ENCODE measurements at places on chromosomes 3 and 15.

DNA sequence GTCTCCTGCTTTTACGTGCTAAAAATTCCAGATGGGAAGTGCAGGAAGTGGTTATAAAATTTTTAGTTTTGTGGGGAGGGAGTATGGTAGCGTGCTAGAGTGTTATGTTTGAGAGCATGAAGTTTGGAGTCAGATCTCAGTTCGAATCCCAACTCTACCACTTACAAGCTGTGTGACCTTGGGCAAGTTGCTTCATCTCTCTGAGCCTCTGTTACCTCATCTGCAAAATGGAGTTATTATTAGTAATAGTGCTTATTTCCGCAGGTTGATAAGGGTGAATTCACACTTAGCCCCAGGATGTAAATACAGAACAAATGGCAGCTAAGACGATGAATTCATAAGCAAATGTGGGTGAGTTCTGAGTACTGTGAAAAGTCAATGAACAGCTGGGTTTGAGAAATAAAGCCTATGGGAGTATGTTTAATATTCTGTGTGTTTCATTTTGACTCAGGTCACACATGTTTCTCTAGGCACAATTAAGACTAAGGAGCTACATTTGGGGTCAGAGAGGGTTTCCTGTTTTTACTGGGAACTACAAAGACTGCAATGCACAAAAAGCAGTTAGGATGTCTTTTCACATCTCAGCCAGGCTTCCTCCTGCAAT is 73.1 kb upstream of the FEZF2 start:
- DNase-seq: no peak

DNA sequence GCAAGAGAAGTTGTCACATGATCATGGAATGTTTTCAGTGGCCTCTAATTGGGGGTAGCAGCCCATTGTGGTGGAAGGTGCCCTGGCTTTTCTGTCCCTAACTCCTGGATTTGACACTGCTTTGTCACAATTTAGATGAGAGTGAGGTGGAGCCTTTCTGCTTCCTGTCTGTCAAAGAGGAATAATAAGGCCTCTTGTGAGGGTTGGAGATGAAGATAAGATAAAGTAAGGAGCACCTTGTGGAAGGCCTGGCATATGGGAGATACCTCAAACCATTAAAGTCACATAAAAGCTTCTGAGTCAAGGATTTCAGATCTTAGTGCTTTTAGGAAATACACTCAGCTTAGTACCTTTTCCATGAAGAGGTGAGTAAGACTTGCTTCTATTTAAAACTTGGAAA is 172.6 kb upstream of the FAM3D start:
- no peak for DNase-seq

DNA sequence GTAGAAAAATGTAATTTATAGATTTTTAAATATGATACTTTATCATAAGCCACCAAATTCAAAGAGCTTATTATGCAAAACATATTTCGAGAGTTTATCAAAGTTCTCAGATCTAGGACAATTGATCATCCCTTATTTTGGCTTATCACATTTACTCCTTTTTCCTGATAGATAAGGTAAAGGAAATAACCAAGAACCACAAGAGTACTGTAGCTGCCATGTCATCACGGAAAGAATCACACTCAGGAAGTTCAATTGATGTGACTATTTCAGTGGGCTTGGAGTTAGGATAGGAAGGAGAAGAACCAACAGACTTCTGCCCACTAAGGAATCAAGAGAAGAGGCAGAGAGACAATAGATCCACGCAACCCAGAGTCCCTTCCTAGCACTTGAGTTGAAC is 142.7 kb upstream of the TMCO5A start:
- DNase-seq: no peak

DNA sequence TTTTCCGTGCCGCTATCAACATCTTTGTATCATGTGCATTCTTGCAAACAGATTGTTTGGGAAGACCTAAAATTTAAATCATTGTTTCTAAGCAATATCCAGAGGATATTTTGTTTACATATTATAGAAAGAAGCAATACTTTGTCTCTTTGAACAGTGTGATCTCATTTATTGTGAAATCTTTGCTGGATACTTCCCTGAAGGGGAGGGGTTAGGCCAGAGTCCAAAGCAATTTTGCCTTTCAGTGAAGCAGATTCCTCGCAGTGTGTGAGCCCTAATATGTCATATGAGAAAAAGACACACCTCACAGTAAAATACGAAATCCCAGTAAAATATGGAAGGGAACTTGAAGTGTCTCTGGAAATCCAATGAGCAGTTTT is 158.7 kb upstream of the SLCO3A1 start:
- DNase-seq: no peak

DNA sequence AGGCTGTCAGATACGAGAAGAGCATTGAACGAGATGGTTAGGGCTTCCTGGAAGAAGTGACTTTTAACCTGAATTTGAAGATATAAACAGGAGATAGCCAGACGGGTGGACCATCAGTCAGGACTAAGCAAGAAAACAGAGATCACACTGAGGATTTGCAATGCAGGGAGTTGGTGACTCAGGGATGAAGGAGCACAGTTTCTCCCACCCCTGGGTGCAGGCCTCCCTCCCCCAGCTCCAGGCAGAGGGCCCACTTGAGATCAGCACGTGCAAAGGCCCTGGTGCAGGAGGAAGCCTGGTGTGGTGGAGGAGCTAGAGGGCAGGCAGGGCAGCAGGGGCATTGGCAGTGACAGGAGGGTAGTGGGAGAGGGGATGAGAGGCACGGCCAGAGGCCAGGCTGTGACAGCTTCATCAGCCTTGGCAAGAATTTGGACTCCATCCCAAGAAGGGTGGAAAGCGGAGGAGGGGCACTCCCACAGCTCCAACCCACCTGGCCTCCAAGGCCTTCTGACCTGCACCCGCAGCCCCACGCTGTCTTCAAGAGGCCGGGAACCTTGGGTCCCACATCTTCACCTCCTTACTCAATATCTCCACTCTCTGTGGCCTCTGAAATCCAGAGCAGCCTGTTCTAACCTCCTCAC is 8.7 kb upstream of the PCSK6 start:
- DNase-seq: no peak

GRCh38 chr3:30610702-30611368 is 4.4 kb downstream of the TGFBR2 start:
- no peak for DNase-seq

DNA sequence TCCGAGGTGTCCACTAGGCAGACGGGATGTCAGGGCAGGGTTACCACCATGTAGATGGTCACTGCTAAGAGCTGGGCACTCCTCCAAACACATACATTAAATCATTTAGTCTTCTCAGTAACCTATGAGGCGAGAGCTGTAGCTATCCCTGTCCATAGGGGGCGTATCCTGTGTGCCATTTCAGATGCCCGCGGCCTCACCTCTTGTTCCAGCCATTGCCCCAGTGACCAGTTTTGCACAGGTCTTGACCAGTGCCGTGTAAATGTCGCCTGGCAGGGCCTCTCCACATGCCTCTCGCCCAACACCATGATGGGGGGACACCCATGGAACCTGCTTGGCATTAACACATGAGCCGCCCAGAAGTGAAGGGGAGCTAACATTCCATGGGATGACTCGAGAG is 20.8 kb upstream of the SRP14 start:
- no peak for DNase-seq

DNA sequence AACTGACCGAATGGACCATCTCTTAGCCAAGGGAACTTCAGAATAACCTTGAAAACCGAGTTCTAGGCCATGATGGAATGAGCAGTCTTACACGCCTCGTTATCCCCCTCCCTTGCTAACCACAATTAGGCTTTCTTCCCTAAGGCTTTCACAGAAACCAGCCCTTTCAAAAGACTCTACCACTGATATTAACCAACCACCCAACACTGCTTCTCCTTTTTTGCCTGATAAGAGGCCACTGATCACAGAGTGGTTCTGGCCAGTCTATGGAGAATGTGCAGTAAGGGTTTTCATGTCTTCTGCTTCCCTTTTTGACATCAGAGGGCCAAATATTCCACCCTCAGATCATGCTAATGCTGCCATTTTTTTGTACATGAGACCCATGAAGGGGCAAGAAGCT is 59.3 kb downstream of the MCF2L2 start:
- DNase-seq: no peak

GRCh38 chr15:69573815-69574475 is 121.3 kb downstream of the RPLP1 start:
- peak; percentile 37 for DNase-seq

GRCh38 chr3:31840252-31840651 is 140.8 kb downstream of the OSBPL10 start:
- no peak for DNase-seq

DNA sequence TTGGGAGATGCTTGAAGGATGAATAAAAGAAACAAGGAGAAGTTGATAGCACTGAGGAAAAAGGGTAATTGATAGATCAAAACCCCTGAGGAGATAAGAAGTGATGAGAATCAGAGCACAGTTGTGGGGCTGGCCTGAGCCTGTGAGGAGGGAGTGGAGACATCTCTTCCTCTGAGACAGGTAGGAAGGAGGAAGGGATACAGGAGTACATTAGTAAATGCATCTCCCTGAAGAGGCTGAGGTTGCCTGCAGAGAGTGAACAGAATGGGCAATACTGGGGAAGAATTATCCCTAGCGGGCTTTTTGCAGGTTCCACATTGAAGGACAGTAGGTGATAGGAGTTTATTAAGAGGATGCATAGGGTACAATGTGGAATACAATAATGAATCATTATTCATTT is 17.3 kb upstream of the SCAMP5 start:
- no peak for DNase-seq

GRCh38 chr15:40878785-40879184 is 4.8 kb upstream of the RHOV start:
- DNase-seq: peak; percentile 41

- no peak for DNase-seq
These were observed 20.1 kb downstream of the CMSS1 start for GRCh38 chr3:99837715-99838114.

- DNase-seq: no peak
These were observed 66.0 kb downstream of the CRTC3 start for GRCh38 chr15:90595763-90596155.

GRCh38 chr15:63364399-63365272 is 17.0 kb downstream of the CA12 start:
- no peak for DNase-seq

DNA sequence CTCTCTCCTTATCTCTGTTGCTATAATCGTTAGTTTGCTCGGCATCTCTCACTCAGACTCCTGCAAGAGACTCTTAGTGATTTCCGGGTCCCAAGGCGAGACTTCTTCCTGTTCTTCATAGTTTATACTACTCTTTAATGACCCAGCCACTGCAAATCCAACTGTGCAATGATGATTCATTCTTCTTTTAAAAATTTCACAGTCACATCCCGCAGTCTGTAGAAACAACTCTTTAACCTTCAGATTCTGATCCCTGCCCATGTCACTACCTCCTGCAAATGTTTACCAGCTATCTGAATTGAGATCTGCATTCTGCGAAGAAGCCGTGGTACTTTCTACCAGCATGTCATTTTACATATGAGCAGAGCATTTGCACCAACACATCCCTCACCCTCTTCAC is 2.8 kb upstream of the VGLL3 start:
- no peak for DNase-seq

- no peak for DNase-seq
These were observed 63.0 kb upstream of the ANKRD34C start for GRCh38 chr15:79219393-79220056.

DNA sequence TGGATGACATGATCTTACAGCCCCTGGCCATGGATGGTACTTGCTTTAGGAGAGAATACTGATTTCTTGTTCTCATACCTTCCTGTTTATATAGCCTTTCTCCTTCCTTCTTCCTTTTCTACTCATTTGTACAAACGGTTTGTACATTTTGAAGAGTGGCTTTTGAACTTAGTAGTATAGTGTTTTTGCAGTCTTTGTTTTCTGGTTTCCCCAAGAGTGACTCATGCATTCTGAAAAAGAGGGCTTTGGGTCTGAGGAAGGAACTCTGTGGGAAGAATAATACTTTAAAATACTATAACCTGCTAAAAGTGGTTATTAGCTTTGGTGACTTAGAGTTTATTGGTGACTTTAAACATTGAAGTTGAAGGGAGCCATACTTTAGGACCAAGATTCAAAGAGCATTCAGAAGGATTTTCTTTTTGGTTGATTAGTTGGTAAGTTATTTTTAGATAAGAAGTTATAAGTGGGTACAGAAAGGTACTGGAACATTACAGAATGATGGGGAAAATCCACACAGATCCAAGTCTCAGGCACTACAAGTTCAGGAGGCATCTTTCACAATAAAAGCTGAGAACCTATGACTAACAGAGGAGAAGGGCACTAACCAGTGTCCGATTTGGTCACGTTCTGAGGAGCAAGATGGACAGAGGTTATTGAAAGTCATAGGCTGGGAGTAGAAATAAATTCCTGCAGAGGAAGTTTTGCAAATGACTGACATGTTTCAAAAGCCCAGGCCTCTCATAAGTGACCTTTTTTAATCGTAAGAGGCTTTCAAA is 369.6 kb upstream of the AZI2 start:
- no peak for DNase-seq

DNA sequence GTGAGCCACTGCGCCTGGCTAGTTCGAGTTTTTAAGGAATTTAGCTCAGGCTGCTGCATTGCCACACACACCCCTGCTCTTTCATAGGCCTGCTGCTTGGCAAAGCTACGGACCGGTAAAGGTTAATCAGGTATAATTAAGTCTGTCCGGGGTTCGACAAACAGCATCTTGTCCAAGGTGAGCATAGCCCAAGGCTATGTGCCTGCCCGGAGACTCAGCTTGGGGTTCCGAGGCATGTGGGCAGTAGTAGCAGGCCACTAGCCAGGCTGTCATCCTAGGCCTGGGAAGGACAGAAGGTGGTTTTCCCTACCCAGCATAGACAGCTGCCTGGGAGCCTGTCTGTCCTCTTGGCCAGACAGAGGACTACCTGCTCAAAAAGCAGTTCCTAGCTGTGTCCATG is 6.6 kb downstream of the P4HTM start:
- DNase-seq: no peak

GRCh38 chr3:59467476-59467875 is 417.7 kb upstream of the CFAP20DC start:
- DNase-seq: no peak

DNA sequence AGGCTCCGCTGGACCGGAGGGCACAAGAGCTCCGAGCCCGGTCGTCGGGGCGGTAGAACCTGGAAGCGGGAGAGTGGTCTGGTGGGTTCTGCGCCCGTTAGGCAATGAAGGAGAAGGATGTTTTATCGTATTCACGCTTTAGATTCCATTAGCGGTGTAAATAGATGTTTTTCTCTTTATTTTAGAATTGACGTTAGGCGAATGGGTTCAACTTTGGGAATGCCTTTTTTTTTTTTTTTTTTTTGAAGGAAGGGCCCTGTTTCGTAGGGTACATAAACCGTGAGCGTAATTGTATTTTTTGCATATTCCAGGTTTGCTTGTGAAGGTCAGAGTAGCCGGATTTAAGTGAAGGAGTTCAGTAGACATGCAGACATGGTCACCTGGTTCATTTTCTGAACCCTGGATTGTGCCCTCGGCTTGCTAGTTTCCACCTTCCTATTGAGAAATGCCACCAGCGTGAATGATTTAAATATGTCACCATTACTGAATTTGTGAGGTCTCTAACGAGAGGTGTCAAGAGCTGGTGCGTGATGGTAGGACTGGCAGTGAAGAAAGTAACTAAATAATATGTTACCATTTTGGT is 808 bp downstream of the RBM6 start:
- DNase-seq: no peak

- DNase-seq: no peak
These were observed 112.5 kb upstream of the RAD18 start for GRCh38 chr3:9075762-9076161.

GRCh38 chr3:187777331-187777941 is 32.2 kb upstream of the BCL6 start:
- DNase-seq: no peak

- DNase-seq: no peak
These were observed 7.7 kb downstream of the CAPN3 start for GRCh38 chr15:42367041-42367440.

GRCh38 chr3:32888739-32889138 is 62.7 kb upstream of the CCR4 start:
- DNase-seq: no peak
